Omental fat pad (tissue), 4 donors: ENCODE measurements at places on chromosomes 11 and 22. TPM values are rescaled to one million over a fixed set of nuclear protein-coding genes. Genes with fewer than 3 reads are reported as not detected.

Gene KLHL35
- 1.8 TPM for total RNA-seq

Gene OR51E2
- not detected for total RNA-seq

Gene LGALS12
- total RNA-seq = 69.4 TPM

Gene SCGB2A2
- total RNA-seq = not detected

Gene MEI1
- total RNA-seq = 2.3 TPM

Gene ADM2
- total RNA-seq = not detected

Gene KCNJ4
- 0.28 TPM for total RNA-seq

Gene MMP1
- total RNA-seq = not detected

Gene OSM
- total RNA-seq = 17.8 TPM

Gene KRTAP5-7
- total RNA-seq = not detected

Gene SLC35F2
- 4.9 TPM for total RNA-seq

Gene ABTB2
- 3.4 TPM for total RNA-seq

Gene HBE1
- not detected for total RNA-seq

Gene P2RX3
- total RNA-seq = not detected

Gene SLC6A5
- not detected for total RNA-seq

Gene KCNK4
- not detected for total RNA-seq

Gene VPREB1
- not detected for total RNA-seq

Gene PARVA
- 164 TPM for total RNA-seq

Gene NOL12
- total RNA-seq = 21.2 TPM

Gene PTPN5
- 1.8 TPM for total RNA-seq

Gene TESMIN
- total RNA-seq = 0.36 TPM

Gene MUC6
- not detected for total RNA-seq

Gene SLC37A4
- 13.3 TPM for total RNA-seq

Gene CARD18
- total RNA-seq = not detected

Gene OR52I2
- not detected for total RNA-seq

Gene UCP2
- 163 TPM for total RNA-seq

Gene MRGPRX3
- not detected for total RNA-seq

Gene CNTF
- total RNA-seq = 2.5 TPM

Gene CSNK2A3
- 2.9 TPM for total RNA-seq

Gene TRIM49C
- total RNA-seq = not detected

Gene OR10D3
- total RNA-seq = not detected

Gene USP35
- total RNA-seq = 10.4 TPM

Gene OR52R1
- not detected for total RNA-seq

Gene CAVIN3
- 209 TPM for total RNA-seq

Gene TMEM126A
- total RNA-seq = 30.9 TPM

Gene ISX
- not detected for total RNA-seq

Gene SNX32
- 0.79 TPM for total RNA-seq

Gene MUC5B
- not detected for total RNA-seq

Gene OR4A47
- total RNA-seq = not detected

Gene SCUBE2
- total RNA-seq = 31.5 TPM

Gene APOBEC3B
- total RNA-seq = not detected

Gene MS4A12
- total RNA-seq = not detected

Gene ARL2
- 95.1 TPM for total RNA-seq

Gene APOBEC3F
- 2.7 TPM for total RNA-seq

Gene SYT13
- total RNA-seq = not detected

Gene DYNC2H1
- total RNA-seq = 14.7 TPM

Gene FGF3
- not detected for total RNA-seq

Gene CCDC15
- total RNA-seq = 0.88 TPM

Gene OR10V1
- not detected for total RNA-seq

Gene GAL3ST1
- total RNA-seq = not detected

Gene ENTHD1
- not detected for total RNA-seq

Gene P2RY2
- total RNA-seq = 1.1 TPM

Gene SHISA8
- total RNA-seq = not detected

Gene SOX10
- total RNA-seq = not detected

Gene MYO7A
- total RNA-seq = 16.2 TPM

Gene CBX7
- total RNA-seq = 22.6 TPM

Gene SLC22A9
- not detected for total RNA-seq

Gene NCAM1
- 5.3 TPM for total RNA-seq

Gene CRYBA4
- total RNA-seq = not detected
